CD4-positive, alpha-beta T cell (primary cell): ENCODE measurements at places on chromosomes 3 and 15. TPM values are rescaled to one million over a fixed set of nuclear protein-coding genes. Genes with fewer than 3 reads are reported as not detected.

DNA sequence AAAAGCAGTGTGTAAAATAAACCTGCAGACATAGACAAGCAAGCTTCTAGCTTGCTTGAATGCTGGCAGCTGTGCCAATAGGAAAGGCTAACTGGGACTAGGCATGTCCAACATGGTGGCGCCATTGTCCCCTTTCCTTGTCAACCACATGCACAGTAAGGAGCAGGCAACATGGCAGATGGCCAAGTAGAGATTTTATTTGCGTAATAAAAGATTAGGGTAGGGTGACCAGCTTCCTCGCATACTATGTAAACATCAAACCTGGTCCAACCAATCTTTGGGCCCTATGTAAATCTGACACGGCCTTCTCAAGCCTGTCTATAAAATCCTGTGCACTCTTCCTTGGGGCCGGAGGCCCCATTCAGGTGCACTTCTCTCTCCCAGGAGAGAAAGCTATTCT, 575.4 kb upstream of the GOLIM4 start:
- DNase-seq: no peak

DNA sequence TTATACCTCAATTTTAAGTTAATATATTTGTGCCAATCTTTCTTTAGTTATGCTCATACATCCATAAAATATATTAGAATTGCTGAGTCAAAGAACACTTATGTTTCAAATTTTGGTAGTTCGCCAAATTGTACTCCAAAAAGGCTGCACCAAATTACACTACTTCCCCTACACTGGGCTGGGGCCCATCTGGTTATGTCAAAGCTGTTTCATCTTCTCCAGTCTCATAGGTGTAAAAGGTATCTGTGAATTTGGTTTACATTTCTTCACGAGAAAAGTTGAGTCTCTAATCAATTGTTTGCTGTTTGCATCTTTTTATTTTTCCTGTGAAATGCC, 706 bp downstream of the FSIP1 start:
- no peak for DNase-seq

DNA sequence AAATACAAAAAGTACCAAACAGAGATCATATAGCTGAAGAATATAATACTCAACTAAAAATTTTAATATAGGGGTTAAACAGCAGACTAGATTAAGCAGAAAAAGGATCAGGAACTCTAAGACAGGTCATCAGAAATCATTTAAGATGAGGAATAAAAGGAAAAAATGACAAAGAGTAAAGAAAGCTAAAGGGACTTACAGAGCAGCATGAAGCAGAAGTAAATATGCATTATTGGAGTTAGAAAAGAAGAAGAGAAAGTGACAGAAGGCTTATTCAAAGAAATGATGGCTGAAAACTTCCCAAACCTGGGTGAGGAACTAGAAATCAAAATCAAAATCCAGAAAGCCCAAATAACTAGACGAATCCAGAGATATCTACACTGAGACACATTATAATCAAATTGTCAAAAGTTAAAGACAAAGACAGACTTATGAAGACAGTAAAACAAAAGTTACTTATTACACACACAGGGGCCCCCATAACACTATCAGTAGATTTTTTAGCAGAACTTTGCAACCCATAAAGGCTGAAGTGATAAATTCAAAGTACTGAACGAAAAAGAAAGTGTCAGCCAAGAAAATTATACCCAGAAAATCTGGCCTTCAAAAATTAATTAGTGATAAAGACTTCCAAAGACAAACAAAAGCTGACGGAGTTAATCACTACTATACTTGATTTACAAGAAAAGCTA, 95.6 kb downstream of the SCAPER start:
- DNase-seq: no peak

- DNase-seq: no peak
These were observed 140.3 kb downstream of the TBC1D5 start for GRCh38 chr3:17602126-17602525.

- no peak for DNase-seq
These were observed 22.7 kb upstream of the DOCK3 start for GRCh38 chr3:50651920-50652529.

DNA sequence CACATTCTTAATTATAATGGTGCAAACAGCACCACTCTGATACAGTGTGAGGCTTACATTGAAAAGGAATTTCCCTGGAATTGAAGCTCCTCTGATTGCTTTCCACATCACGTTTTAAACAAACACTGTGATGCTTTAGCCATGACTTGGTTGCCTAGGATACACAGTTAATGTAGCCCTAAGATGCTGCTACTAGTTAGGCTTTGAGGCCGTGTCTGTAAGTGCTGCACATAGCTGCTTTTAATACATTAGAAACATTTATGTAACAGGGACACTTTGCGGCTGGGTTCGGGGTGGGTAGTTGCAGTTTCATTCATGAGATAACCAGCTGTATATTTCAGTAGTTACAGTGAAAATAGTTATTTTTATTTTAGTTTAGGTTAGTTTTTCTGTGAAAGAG, 334.7 kb downstream of the NLGN1 start:
- no peak for DNase-seq

- DNase-seq: peak; percentile 90
These were observed 4.3 kb downstream of the SLCO3A1 start for GRCh38 chr15:91857772-91858171.

- DNase-seq: no peak
These were observed 48.7 kb upstream of the NR2E3 start for GRCh38 chr15:71761649-71762048.

DNA sequence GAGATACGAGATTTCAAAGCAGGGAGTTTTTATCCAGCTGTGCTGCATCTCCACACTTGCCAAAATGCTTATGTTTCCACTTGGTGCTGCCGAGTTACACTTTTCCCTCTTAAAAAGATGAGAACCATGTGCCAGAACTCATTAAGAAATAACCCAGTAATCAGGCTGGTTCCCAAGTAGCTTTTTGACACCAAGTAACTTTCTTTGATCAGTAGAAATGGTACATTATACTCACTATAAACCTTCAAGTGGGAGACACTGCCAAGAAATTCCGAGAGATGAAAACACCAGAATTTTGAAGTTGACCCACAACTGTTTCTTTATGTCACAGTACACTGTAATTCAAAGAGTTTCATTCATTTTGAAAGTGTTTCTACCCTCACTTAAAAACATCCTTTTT, 164.6 kb upstream of the CCDC54 start:
- DNase-seq: no peak

- DNase-seq: no peak
These were observed 243.5 kb downstream of the MFSD1 start for GRCh38 chr3:159045279-159045885.

GRCh38 chr15:25062551-25063430, 108.0 kb downstream of the SNRPN start:
- DNase-seq: no peak

DNA sequence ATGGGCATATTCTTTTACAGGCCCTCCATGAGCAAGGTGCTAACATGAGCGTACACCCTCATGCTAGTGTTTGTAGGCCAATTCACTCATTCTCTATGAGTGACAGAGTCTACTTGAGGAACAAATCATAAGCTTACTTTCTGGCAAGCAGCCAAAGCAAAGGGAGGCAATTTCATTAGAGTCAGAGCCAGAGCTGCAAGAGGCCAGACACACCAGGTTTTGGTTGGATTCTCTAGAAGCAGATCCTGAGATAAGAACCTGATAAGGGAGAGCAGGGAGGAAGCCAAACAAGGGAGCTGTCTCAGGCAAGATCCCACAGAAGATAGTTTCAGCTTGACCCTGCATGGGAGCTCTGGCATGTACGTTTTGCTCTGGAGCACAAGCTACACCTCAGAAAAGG, 214.1 kb upstream of the CTNNB1 start:
- no peak for DNase-seq

GRCh38 chr3:12177126-12177525, 18.4 kb upstream of the TIMP4 start:
- DNase-seq: no peak

DNA sequence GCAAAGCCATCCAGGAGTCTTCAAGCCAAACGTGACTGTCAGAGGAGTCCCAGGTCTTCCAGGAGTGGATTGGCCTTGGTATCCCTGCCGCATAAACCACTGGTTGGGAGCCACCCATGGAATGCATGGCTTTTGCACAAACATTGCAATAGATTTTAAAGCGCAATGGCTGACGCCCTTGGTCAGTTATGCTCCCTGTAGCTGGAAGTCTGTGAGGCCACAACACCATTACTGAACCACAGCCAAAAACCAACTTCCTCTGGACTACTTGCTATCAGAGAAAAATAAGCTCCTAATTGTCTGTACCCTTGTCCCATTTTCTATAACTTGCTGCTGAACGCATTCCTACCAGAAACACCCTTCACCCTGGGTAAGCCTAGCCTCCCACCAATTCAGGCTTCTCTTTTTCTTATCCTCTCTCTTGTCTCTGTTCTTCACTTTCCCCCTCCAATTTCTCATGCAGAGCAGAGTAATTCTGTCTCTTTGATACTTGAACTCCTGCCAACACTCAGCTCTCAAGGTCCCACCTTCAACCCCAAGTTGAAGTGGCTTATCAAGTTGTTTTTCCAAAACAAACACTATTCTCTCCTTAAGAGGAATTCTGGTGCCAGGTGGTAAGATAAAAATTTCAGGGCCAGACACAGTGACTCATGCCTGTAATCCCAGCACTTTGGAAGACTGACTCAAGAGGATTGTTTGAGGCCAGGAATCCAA, 176.4 kb upstream of the UBE2E1 start:
- no peak for DNase-seq

DNA sequence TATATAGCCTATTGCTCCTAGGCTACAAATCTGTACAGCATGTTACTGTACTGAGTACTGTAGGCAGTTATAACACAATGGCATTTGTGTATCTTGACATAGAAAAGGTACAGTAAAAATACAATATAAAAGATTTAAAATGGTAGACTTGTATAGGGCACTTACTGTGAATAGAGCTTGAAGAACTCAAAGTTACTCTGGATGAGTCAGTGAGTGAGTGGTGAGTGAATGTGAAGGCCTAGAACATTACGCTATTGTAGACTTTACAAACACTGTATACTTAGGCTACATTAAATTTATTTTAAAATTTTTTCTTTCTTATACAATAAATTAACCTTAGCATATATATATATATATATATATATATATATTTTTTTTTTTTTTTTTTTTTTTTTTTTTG, 140.0 kb upstream of the UBE2E1 start:
- DNase-seq: no peak

GRCh38 chr3:9666704-9667445, 17.6 kb downstream of the MTMR14 start:
- no peak for DNase-seq

DNA sequence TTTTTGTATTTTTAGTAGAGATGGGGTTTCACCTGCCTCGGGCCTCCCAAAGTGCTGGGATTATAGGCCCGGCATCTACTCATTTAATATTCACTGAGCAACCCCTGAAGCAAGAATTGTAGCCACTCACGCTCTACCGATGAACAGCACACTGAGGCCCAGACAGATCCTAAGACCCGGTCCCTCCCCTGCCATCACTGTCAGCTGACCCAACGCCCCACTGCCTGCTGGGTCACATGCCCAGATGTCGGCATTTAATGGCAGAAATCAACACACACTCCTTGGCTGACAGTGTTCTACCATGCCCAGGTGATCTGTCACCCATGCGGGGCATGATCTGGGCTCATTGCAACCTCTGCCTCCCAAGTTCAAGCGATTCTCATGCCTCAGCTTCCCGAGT, 3.2 kb upstream of the TMEM89 start:
- DNase-seq: no peak

GRCh38 chr3:44000586-44000985, 241.1 kb upstream of the TOPAZ1 start:
- DNase-seq: no peak

DNA sequence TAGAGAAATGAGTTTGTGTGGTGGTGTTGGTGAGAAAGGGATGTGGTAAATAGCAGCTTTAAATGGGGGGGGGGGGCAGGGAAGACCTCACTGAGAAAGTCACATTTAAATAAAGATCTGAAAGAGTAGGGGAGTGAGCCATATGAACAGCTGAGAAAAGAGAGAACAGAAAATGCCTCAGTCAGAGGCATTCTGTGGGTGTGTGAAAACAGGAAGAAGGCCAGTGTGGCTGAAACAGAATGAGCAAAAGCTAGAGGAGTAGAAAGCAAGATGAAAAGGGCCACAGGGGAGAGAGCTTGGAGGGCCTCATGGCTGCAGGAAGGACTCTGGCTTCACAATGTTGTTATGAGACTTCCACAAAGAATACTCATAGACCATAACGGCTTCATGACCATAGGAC, 783.3 kb downstream of the ZPLD1 start:
- DNase-seq: no peak

DNA sequence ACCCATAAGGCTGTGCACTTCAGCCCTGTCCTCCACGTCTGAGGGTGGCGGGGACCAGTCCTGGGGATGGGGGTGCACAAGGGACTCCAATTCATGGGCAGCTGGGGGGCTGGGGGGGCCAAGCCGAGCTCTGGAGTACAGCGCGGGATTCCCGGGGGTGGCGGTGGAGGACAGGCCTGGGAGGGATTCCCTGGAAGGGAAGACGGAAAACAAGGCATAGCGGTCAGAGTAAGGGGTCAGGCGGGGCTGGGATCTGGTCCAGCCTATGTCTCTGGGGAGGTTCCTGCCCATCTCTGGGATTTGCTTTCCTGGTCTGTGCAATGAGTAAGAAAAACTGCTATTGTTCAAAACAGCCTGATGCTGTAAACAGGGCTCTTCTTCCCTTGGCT, 8.1 kb upstream of the IGDCC3 start:
- no peak for DNase-seq

The ISLR2 gene
- not detected for total RNA-seq

The DPPA4 gene
- total RNA-seq: 3.6 TPM

The BFSP2 gene
- total RNA-seq: not detected

The CSTA gene
- 1.4 TPM for total RNA-seq

The LSAMP gene
- total RNA-seq: not detected

The ZNF501 gene
- total RNA-seq: 0.47 TPM

The GOLGA8R gene
- 1.5 TPM for total RNA-seq

The RABL3 gene
- total RNA-seq: 13.6 TPM

The CPLX3 gene
- total RNA-seq: 0.16 TPM

The PLCB2 gene
- 206 TPM for total RNA-seq

The GUCA1C gene
- not detected for total RNA-seq

The ABHD5 gene
- total RNA-seq: 6.4 TPM

The CDHR4 gene
- 0.17 TPM for total RNA-seq

The FOXB1 gene
- total RNA-seq: 0.19 TPM
